ENCODE measurements at places on chromosomes 12 and 14.

GRCh38 chr12:14111230-14111865 lies 129.9 kb upstream of the GRIN2B start:
- peak; percentile 57 for DNase-seq

- peak; percentile 91 for DNase-seq
These were observed 585 bp upstream of the TEAD4 start for GRCh38 chr12:2958432-2959191.

DNA sequence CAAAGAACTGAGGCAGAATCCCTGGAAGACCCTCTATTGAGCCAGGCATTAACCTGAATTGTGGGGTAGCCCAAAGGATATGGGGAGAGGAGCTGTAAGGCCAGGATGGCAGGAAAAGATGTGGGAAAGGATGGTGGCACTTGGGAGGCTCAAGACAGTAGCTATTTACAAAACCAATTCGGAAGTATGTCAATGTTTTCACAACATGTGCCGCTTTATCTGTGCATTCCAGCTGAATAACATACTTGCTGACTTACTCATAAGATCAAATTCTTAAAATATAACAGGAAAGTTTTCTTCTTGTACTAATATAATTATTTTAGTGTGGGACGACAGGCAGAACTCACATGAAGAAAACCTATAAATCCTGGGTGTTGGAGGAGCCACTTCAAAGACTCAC lies 10.6 kb downstream of the BBS10 start:
- DNase-seq: no peak

GRCh38 chr12:50394469-50395029 lies 1.9 kb downstream of the FAM186A start:
- peak; percentile 66 for DNase-seq

GRCh38 chr12:106369624-106370346 lies 12.2 kb downstream of the POLR3B start:
- no peak for DNase-seq

DNA sequence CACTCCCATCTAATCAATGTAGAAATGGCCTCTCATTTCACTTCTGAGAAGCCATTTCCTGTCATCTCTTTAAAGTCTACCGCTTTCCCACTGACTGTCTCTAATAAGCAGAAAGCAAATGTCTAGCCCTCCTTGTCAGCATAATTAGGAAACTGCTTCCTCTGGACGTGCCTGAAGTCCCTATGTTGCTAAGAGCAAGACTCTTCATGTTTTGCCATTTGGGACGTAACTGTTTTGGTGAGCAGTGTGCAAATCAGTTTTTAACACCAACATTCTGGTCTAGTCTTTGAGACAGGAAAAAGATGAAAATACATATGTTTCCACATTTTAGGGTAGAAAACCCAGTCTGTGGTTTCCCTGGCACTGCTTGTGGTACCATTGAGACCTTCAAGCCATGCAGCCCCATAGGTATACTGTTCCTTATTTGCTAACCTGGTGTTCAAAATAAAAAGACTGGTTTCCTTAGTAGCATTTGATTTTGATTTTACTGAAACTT lies 22.2 kb downstream of the IFNG start:
- DNase-seq: no peak

DNA sequence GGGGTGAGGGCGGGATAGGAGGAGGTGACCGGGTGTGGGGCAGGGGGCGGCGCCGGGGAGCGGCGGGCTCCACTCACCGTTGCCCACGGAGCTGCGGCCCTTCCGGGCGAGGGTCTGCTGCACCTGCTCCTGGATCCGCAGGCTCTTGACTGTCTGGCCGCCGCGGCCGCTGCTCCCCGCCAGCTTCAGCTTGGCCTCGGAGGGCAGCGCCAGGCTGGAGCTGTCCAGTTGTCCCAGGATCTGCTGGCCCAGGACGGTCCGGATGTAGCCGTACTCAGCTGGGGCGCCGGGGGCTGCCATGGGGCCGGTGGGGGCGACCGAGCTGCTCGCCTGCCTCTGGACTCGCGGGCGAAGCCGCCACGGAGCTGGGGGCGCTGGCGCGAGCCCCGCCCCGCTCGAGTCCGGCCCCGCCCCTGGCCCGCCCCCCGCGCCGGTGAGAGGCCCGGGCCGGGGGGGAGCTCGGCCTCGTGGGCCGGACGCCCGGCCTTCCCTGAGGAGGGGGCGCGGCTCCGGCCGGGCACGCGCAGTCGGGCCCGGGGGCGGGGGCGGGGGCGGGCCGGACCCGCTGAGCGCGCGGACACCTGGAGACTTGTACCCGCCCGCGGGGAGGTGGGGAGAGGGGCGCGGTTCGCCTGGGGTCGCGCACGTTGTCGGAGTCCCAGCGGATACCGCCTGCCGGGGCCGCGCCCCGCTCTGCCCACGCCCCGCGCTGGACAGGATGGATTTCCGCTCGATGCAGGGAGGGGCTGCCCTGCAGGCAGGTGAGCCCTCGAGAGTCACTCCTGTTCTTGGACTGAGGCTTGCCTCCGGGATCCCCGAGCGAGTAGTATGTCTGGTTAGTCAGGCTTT lies at the start of gene PKP2:
TSS of gene PKP2 (minus strand) at position 346 of the 849 bp plus-strand sequence. CDS start at position 300, 46 bp downstream.
- DNase-seq: peak; percentile 100

GRCh38 chr12:57441846-57442427 lies 7.4 kb downstream of the INHBC start:
- DNase-seq: no peak

DNA sequence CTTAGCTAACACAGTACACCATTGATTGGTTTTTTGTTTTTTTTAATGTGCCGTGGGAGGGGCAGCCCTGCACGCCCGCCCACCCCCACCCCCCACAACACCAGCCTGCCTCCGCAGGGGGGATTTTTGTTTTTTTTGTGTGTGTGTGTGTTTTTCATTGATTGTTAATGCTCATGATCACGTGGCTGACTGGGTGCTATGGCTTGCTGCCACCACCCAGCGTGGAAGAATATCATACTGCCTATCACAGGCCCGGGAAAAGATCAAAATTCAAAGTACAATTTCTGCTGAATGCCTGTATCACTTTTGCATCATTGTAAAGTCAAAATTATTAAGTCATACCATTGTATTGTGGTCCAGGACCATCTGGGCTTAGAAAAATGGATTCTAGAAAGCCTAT lies 8.3 kb downstream of the RESF1 start:
- no peak for DNase-seq

- no peak for DNase-seq
These were observed 185.1 kb downstream of the ETNK1 start for GRCh38 chr12:22810036-22810435.

DNA sequence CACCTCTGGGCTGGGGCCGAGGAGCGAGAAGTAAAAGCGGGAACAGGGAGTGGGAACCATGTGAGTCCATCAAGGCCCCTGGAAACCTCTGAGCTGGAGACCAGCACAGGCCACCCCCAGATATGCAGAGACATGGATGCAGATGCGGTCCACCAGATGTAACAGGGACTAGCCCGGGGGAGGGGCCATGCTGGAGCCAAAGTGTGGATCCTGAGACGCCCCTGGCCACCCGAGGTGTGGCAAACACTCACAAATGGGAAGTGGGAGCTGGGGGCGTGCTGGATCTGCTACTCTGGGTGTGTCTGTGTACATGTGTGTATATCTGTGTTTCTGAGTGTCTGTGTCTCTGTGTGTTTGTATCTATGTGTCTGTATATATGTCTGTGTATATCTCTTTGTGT lies 12.8 kb downstream of the MYL2 start:
- no peak for DNase-seq

DNA sequence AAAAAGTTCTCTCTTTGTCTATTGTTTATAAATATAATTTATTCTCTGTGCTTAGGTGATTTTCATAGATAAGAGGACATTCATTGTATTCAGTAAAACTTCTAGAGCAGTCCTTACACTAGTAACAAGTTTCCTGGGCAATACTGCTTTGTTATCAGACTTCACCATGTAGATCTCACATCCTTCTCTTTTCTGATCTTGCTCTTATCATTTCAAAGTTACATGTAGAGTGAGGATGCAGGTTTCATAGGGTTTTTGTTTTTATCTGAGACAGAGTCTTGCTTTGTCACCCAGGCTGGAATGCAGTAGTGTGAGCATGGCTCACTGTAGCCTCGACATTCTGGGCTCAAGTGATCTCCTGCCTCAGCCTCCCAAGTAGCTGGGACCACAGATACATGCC lies 789.5 kb downstream of the DIO2 start:
- no peak for DNase-seq

- no peak for DNase-seq
These were observed 189.7 kb downstream of the ETV6 start for GRCh38 chr12:11839091-11839641.

DNA sequence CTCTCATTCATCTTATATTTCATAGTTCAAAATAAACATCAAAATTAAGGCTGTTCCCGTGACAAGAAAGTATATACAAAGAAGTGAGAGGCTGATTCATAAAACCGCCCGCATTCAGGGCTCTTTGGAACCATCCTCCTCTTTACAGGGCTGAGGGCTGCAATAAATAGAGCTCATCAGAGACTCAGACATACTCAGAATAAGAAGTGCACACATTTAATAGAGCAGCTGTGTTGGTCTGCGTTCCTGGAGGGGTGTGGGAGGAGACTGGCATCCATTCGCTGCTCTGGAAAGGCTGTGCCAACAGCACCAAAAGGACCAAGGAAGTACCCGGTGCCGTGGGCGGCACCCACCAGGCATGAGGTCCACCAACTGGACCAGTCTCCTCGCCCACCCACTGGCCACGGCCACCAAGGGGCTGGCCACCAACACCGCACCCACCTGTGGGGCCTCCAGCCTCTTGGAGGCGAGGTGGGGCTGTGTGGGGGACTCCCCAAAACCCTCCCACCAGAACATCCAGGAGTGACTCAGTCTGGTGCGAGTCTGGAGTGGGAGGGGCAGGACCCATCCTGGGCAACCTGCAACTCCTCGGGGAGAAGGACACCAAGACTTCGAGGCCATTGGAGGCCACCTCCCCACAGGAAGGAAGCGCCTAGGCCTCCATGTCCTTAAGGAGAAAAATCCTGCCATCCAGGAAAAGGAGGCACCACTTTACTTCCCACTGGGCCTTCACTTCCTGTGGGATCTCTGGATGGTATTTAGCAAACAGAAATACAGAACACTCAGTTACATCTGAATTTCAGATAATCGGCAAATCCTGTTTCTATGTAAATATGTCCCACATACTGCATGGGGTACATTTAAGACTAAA lies 32.7 kb downstream of the VCPKMT start:
- no peak for DNase-seq

DNA sequence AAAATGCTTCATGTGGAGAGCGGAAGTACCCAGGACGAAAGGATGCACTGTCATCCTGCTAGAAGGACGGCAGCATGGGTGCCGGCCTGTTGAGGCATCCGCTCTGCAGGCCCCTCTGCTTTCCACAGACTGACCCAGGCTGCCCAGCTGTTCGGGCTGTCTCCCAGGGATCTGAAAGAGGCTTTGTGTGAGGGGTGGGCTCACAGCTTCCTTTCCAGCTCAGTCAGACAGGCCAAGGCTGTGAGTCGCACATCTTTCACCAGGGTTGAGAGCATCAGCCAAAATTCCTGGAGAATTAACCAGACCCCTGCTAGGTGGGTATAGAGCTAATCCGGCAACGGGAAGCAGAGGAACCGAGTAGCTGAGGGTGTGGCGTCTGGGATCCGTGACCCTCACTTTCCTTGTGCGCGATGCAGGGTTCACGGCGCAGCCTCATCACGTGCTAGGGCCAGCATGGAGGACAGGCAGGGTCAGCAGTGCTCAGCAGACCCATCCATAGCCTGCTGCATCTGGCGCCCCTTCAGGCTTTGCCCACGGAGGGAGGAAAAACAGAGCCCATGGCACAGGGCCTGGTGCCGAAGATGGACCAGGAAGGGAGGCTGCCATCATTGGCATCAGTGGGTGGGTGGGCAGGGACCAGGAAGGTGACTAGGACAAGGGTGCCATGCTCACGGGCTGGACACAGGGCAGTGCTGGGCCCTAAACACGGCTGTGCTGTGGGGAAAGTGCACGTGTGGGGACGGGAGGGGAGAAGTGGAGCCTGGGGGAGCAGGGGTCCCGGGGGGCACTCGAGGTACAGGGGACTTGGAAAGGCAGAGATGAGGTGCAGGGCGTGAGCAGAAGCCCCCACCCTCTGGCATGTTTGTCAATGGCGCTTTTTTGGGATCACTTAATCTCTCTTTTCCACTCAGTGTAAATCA lies 9.2 kb upstream of the SIVA1 start:
- DNase-seq: no peak

DNA sequence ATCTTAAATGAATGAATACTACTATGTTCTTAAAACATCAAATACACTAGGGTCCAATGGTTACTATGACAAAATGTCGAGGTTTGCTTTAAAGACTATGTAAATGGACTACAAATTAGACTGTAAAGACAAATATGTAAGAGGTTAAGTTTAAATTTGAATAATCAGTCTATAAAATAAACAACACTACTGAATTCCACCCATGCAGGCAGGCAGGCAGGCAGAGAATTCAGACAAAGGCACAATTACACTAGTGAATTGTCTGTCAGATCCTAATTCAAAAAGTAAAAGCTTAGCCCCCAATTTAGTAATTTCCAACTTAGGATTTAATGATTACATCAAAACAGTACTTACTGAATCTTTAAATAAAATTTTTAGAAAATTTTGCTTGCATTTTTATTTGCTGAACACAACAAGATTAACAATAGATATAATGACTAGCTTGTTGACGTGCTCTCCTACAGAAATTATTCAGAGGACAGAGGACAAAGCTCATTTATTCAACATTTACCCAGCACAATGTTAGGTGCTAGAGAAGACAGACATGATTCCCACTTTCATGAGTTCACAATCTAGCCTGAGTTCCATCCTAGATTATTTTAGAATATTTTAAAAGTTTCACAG lies 97.4 kb downstream of the CDK17 start:
- no peak for DNase-seq

- no peak for DNase-seq
These were observed 15.5 kb downstream of the REM2 start for GRCh38 chr14:22898302-22899090.

DNA sequence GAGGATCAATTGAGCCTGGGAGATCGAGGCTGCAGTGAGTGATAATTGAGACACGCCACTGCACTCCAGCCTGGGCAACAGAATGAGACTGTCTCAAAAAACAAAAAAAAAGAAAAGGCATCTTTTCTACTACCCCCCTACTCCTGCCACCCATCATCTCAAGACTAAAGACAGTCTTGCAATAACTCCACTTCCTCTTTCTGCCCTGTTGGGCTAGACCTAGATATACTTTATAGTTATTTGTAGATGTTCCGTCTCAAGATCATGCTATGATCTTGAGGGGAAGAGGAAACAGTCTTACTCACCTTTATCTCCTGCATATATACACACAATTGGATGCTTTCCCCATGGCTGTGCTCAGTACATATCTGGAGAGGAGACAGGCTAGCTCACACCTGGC lies 12.1 kb upstream of the ESPL1 start:
- DNase-seq: no peak

GRCh38 chr12:94731733-94732360 lies 81.5 kb upstream of the TMCC3 start:
- DNase-seq: no peak
